Fibroblast of skin of abdomen (primary cell): ENCODE measurements at places on chromosomes 1 and 21.

DNA sequence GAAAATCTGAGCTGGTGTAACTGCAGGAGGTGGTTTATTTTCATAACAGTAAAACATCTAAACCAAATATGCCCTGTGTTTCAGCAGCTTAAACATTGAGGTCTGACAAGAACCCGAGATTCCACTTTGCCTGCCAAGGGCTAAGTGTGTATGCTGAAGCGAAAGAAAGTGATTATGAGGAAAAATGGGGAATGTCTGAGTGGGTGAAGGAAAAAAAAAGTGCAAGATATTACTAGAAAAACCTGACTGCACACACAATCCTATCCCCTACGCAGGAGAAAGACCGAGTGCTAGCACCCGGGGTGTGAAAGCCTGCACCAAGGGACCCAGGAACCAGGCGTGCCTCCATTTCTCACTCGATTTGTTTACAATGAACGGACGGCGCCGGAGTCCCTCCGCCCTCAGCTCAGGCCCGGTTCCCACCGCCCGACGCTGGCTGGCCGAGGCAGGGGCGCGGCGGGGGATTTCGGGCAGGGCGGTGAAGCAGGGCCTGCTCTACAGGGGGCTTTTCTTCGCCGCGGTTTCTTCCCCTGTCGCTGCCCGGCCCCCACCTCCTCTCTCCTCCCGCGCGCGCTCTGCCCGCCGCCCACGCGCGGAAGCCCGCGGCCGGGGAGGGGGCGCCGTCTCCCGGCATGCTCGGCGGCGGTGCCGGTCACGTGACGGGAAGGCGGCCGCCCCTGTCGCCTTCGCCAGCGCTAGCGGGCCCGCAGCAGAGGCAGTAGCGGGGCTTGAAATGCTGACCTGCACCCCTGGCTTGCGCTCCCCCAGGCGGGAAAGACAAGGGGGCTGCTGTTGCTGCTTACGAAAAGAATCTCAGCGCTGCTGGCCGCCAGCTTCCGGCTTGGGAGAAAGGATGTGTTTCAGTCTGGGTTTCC is 35.9 kb downstream of the ITPKB start:
- peak; percentile 67 for DNase-seq

- peak; percentile 41 for DNase-seq
Measured at GRCh38 chr1:68916221-68916902, 419.5 kb upstream of the DEPDC1 start.

GRCh38 chr1:175338387-175339135 is 146.0 kb upstream of the KIAA0040 start:
- DNase-seq: no peak

GRCh38 chr1:241640867-241641622 is 876 bp upstream of the CHML start:
- DNase-seq: no peak

- peak; percentile 59 for DNase-seq
Measured at GRCh38 chr1:244137725-244138124, 86.6 kb downstream of the ZBTB18 start.

- DNase-seq: no peak
Measured at GRCh38 chr1:91876040-91876470, 9.9 kb downstream of the TGFBR3 start.

DNA sequence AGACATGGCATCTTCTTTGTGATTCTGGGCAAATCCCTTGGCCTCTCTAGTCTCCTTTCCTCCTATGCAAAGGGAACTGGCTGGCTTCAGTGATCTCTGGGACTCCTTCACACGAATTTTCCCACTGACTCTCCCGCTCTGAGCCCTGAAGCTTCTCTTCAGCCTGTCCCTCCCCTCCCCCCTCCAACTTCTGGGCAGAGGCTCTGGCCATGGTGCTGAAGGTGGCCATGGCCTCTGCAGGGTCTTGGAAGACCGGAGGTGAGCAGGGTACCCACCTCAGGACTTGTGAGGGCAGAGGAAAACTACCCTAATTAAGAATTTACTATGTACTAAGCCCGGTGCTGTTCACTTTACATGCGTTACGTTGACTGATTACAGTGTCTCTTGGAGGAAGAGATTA is 29.4 kb upstream of the POU3F1 start:
- peak; percentile 27 for DNase-seq

GRCh38 chr1:100578201-100578600 is 40.3 kb downstream of the GPR88 start:
- no peak for DNase-seq

GRCh38 chr1:185917646-185918045 is 183.5 kb downstream of the HMCN1 start:
- DNase-seq: peak; percentile 50

- no peak for DNase-seq
Measured at GRCh38 chr1:15180189-15180588, 26.6 kb downstream of the TMEM51 start.

- no peak for DNase-seq
Measured at GRCh38 chr1:15727021-15727420, 9.0 kb upstream of the SLC25A34 start.

DNA sequence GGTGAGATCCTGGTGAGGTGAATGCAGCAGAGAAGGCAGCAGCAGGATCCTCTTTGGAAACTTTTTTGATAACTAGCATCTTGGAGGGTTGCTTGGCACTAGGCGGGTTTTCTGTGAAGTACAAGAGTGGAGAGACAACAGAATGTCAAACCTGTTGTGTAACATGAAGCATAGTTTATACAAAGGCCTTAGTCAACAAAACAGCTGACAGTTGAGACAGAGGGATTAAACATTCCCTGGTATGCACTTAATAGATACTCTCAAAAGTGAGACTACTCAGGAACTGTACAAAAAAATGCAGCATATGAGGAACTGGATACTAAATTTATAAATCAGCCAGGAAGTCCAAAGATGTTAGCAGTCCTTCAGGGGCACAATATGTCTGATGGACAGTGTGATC is 16.4 kb upstream of the CCDC17 start:
- DNase-seq: no peak

DNA sequence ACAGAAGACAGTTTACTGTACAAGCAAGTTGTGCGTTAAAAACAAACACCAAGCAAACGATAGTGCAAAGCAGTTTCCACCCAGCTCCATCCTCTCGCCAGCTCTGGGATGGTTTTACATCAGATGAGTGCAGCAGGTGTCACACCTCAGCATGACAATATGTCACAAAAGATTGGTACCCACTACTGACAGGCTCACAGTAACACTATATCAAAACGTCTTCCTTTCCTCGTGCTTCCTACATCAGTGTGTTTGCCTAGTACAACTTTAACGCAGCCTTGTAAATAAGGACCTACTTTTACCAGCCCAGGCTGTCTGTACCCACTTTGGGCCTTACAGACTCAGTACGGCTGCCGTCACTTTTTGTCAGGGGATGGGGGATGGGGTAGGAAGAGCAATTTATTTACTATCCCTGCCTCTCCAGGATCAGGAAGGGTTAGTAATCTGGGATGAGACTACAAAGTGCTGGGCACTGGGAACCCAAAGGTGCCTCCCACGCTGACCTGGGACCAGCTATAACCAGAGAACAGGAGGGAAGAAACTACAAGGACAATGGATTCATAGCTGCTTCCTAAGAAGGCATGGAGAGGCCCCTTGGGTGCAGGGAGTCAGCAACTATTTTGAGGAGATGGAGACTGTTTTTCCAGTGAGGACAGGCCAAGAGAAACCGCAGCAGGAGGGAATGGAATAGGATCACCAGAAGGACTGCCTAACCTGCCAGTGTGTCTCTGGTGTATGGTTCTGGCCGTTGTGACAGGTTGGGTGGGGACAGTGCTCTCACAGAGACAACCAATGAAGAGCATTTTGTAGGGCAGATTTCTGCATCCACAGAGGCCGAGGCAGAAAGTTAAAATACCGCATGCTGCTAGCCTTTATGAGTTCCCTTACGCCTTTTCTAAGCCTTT is 30.2 kb downstream of the RUNX3 start:
- no peak for DNase-seq

GRCh38 chr21:28856588-28857250 is 136.0 kb downstream of the LTN1 start:
- DNase-seq: no peak

GRCh38 chr21:46151989-46152926 is 3.1 kb downstream of the FTCD start:
- no peak for DNase-seq

GRCh38 chr1:5053744-5054143 is 399.3 kb downstream of the AJAP1 start:
- no peak for DNase-seq

GRCh38 chr21:28639737-28640136 is 352.9 kb downstream of the LTN1 start:
- DNase-seq: peak; percentile 36

DNA sequence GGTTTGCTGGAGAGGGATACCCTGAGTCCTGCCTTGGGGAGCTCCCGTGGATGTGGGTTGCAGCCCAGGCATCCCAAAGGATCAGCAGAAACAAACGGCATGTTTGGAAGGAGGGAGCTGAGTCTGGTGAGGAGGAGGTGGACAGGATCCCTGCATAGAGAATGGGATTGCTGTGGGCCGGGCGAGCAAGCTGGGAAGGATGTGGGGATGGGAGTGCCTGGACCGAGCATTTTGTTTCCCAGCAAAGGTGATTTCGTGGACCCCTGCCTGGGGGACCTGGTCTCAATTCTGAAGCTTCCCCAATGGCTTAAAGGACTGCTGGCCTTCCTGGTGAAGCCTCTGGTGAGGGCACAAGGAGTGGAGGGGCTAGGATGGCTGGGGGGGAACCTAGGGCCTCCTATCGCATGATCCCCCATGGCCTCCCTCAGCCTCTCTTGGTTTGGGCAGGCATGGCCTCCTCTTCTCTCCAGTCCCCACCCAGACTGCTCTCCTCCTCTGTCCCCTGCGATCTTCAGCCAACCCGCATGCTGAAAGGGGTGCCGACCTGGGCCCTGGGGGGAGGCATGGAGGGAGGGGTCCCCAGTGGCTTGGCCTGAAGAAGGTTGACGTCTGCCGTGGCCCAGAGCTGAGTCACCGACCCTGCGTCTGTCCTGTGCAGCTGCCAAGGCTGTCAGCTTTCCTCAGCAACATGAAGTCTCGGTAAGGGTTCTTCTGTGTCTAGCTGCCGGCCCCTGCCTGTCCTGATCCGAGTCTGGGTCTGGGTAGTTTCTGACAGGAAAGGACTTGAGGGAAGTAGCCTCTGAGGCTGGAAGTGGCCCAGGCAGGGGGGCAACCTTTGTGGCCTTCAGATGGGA is 16.3 kb downstream of the FAAH start:
- no peak for DNase-seq

GRCh38 chr21:42609811-42610210 is 43.6 kb upstream of the PDE9A start:
- DNase-seq: no peak

DNA sequence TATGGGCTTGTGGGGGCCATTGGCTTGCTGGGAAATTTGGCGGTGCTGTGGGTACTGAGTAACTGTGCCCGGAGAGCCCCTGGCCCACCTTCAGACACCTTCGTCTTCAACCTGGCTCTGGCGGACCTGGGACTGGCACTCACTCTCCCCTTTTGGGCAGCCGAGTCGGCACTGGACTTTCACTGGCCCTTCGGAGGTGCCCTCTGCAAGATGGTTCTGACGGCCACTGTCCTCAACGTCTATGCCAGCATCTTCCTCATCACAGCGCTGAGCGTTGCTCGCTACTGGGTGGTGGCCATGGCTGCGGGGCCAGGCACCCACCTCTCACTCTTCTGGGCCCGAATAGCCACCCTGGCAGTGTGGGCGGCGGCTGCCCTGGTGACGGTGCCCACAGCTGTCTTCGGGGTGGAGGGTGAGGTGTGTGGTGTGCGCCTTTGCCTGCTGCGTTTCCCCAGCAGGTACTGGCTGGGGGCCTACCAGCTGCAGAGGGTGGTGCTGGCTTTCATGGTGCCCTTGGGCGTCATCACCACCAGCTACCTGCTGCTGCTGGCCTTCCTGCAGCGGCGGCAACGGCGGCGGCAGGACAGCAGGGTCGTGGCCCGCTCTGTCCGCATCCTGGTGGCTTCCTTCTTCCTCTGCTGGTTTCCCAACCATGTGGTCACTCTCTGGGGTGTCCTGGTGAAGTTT is 550 bp downstream of the RXFP4 start:
- DNase-seq: no peak

GRCh38 chr1:85577419-85578320 is 2.9 kb upstream of the CCN1 start:
- no peak for DNase-seq

GRCh38 chr1:197343663-197344273 is 75.7 kb downstream of the CRB1 start:
- DNase-seq: no peak

- DNase-seq: no peak
Measured at GRCh38 chr1:156050376-156050775, 3.2 kb downstream of the UBQLN4 start.

DNA sequence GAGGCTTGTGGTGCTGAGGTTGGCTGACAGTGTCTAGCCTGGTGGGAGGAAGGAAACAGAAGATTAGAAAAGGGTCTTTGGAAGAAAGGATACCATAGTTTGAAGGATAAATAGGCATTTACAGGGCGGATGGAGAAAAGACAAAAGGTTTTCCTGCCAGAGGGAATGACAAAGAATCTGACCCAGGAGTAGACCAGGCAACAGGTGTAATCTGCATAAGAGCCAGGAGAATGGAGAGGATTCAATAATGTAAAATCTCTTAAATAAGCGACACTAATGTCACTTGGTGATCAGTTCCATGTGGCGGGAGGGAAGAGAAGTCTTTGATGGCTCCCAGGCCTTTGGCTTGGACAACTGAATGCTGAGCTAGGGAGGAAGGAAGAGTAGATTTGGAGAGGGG is 9.4 kb downstream of the MECR start:
- DNase-seq: no peak

DNA sequence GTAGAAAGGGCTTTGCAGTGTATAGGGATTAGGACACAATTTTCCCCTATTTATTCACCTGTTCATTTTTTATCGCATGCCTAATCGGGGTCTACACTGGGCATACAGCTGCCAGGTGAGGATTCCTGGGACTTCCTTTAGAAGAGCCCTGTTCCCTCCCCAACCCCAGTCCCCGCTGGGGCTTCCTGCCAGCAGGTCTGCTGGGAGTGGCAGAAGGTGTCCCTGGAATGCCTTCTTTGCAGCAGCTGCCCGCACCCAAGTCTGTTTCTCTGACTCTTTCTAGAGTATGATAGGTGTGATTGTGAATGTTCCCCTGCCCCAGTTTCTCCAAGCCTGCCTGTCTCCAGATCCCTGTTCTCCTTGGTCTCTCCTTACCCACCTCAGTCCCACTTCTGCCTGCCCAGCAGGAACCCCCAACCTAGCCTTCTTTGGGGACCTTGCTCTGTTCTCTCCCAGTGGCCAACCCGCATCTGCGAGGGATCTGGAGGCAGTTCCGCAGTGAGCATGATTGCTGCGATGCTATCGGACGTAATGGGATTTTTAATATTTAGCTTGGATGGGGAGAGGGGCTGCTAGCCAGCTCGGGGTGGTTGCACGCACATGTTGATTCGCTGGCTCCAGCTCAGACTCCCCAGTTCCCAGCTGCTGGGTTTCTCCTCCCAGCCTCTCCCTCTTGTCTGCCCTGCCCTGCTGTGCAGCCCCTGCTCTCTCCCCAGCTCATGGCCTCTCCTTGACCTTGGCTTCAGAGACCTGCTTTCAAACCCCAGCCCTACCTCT is 79.8 kb downstream of the EPHB2 start:
- DNase-seq: no peak

DNA sequence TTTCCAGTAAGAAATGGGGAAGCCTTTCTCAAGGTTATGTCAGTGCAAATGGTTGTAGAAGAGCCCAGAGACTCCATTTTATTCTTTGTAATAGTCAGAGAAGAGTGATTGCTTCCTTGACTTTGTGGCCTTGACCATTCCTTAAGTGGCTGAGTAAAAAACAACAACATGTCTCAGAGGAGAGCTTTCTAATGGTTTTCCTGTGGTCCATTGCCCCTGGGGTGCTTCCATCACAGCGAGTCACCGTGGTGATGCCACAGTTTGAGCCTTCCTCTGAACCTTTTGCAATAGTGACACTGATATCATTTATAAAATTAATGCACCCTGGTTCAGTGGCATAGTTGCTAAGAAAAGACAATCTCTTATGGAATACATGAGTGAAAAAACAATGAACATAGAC is 38.6 kb downstream of the PAPPA2 start:
- peak; percentile 9 for DNase-seq
